ENCODE measurements at places on chromosomes 1 and 21.

DNA sequence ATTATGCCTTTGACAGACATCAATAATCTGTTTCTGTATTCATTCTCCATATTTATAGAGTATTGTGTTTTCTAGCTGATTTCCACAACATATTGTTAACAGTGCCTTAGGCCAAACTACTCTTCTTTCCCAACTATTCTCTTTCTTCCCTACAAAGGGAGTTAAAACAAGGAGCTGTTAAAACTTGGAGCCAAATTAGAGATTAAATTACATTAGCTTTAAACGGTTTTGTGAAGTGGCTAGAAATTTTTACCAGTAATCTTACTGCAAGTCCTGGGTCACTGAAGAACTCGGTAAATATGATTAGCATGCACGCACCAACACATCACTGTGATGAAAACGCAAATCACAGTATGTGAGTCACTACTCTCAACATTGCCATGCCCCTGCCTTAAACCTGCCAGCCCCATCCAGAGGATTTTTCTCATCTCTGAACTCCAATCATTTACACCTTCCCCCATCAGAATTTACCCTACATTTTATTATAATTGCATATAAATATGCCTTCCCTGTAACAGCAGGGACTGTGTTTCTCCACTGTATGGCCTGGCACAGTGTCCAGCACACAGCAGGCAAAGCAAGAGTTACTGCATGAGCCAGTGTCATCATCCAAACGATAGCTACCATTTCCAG is 1.5 kb upstream of the PRDX6 start:
- no peak for DNase-seq

- peak; percentile 51 for DNase-seq
These were observed 67.9 kb downstream of the PHACTR4 start for GRCh38 chr1:28437264-28437923.

DNA sequence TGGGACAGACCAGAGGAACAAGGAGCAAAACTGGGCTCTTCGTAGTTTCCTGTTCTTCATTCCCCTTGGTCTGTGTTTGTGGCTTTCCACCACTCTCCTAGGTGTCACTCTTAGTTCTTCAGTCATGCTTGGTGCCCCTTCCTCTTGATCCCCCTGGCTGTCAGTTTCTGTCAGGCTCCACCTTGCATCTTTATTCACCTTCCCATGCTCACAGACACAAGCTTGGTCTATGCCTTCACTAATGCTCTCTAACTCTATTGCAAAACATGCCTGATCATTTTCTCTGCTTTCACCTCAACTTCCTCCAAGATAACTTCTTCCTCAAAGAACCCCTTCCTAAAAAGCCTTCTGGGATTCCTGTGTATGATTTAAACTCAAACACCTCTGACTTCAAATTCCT is 122.9 kb downstream of the GLUL start:
- no peak for DNase-seq

GRCh38 chr1:78318011-78318410 is 172.8 kb upstream of the PTGFR start:
- DNase-seq: no peak

GRCh38 chr21:43667191-43667904 is 8.0 kb downstream of the RRP1B start:
- no peak for DNase-seq

DNA sequence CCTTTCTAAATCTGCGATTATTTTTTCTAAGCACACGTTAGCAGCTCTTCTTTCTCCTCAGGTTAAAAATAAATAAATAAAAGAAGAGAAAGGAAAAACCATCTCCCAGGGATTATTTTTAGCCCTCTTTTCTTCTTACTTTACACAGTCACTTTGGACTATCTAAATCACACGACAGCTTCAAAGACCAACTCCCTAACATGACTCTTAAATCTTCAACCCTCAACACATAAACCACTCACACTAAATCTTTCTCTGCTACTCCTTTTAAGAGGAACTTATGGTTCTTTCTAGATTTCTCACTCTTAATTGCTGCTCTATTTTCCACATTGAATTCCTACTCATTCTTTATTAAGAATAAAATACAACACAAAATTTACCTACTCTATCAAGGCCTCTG is 1095.0 kb upstream of the B3GALT2 start:
- DNase-seq: no peak

GRCh38 chr1:30760596-30761324 is 3.2 kb upstream of the LAPTM5 start:
- no peak for DNase-seq

- DNase-seq: no peak
These were observed 295.5 kb upstream of the PROX1 start for GRCh38 chr1:213692321-213692720.

- DNase-seq: no peak
These were observed 52.1 kb downstream of the WDR3 start for GRCh38 chr1:117981455-117982192.

- no peak for DNase-seq
These were observed 186.6 kb upstream of the FGGY start for GRCh38 chr1:59110271-59110670.

- DNase-seq: no peak
These were observed 423.4 kb upstream of the CHRM3 start for GRCh38 chr1:238962941-238963340.

- no peak for DNase-seq
These were observed 1.4 kb downstream of the LRRC41 start for GRCh38 chr1:46301808-46302640.

- DNase-seq: no peak
These were observed 56.4 kb downstream of the SLC19A1 start for GRCh38 chr21:45485686-45486442.

- no peak for DNase-seq
These were observed 451.5 kb upstream of the ZRANB2 start for GRCh38 chr1:71532343-71532742.

GRCh38 chr1:16724718-16725438 is 15.4 kb upstream of the RNU1-4 start:
- no peak for DNase-seq

GRCh38 chr1:220294846-220295301 is 22.6 kb upstream of the RAB3GAP2 start:
- no peak for DNase-seq

DNA sequence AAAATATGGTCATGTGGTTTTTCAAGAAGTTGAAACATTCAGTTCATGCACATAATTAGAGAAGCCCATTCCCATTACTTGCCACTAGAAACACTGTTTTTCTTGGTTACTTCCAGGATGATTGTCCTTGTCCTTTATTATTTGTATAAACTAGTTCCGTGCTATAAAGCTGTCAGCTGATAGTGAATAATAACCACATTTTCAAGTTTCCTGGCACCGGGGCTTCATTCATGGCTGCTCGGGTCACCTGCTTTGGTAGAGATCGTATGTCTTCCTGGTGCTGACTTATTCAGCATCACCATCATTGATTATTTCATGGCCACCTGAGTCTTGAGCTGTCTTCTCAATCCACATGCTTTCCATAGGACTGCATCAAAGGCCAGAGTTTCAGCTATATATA is 62.9 kb upstream of the ZNF326 start:
- DNase-seq: no peak

DNA sequence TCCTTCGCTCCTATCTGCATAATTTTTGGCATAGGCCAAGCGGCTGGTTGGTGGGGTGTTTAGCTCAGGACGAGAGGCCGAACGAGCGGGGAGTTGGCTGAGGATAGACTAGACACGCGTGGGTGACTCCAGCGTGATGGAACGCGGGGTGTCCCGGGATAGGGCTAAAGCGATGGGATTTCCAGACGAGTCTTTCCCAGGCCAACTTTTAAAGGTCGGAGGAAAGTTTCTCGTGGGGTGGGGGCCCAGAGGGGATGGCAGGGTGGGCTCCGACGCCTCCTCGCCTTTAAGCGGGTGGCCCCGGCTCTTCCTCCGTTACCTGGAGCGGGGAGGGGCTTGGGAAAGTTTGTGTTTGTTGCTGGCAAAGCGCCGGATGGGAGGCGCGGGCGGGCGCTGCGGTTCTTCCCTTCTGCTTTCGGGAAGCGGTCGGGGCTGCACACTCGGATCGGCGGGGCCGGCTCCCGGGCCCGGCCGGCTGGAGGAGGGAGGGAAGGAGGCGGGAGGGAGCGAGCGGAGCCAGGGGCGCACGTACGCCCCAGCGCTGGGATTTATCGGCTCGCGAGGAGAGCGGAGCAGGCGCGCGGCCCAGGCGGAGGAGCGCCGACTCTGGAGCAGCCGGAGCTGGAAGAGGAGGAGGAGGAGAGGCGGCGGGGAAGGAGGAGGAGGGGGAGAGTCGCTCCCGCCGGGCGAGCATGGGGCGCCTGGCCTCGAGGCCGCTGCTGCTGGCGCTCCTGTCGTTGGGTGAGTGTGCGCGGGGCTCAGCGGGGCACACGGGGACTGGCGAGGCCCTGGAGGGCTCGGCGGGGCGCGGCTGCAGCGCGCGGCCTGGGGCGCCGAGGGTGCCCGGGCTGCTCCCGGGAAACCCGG is at the start of gene PTGFRN:
PTGFRN (plus strand) TSS at position 405 of the 867 bp plus-strand sequence; CDS start at position 693, 288 bp downstream.
- DNase-seq: no peak

DNA sequence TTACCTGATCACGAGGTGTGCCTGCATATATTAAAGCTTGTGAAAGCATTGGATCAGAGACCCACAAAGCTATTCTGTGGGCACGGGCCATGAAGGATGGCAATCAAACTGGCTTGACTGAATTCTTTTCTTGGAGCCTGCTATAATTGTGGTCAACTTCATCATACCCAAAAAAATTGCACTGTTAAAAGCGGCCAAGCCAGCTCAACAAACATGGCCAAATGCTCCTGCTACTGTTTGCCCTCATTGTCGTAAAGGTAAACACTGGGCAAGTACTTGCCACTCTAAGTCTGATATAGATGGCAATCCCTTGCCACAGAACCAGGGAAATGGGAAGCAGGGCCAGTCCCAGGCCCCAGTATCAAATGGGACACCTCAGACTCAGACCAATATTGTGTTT is 6.6 kb upstream of the GSTM5 start:
- no peak for DNase-seq

DNA sequence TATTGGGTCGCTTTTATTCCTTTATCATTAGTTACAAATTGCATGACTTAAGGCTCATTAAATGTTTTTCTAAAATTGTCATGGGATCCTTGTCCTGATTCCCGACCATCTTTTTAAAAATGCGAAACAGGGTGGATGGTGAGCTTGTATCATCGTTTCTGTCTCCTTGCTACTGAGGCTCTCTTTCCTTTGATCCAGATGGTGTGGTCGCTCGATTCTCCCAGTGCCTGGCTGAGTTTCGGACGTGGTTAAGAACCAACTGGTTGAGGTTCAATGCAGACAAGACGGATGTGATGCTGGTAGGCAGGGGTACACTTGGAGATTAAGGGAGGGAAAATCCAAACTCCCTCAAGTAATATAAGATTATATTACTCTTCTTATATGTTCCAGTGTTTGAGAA is 1.2 kb downstream of the MIER1 start:
- no peak for DNase-seq

DNA sequence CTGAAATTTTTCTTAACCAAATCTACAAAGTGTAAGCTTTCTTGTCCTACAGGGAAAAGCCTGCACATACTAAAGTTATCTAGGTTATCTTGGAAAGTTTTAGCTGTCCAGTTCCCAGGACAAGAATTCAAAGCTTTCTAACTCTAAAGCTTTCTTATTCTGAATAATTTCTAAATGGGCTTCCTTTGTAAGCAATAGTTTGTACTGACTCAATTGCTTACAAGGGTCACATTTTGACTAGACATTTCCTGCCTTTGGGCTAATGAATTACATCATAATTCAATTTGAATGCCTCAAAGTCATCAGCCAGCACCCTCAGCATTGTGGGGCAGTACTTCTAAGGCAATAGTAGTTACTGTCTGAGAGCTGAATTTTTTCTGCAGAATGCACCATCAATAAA is 223.0 kb downstream of the LTN1 start:
- no peak for DNase-seq

DNA sequence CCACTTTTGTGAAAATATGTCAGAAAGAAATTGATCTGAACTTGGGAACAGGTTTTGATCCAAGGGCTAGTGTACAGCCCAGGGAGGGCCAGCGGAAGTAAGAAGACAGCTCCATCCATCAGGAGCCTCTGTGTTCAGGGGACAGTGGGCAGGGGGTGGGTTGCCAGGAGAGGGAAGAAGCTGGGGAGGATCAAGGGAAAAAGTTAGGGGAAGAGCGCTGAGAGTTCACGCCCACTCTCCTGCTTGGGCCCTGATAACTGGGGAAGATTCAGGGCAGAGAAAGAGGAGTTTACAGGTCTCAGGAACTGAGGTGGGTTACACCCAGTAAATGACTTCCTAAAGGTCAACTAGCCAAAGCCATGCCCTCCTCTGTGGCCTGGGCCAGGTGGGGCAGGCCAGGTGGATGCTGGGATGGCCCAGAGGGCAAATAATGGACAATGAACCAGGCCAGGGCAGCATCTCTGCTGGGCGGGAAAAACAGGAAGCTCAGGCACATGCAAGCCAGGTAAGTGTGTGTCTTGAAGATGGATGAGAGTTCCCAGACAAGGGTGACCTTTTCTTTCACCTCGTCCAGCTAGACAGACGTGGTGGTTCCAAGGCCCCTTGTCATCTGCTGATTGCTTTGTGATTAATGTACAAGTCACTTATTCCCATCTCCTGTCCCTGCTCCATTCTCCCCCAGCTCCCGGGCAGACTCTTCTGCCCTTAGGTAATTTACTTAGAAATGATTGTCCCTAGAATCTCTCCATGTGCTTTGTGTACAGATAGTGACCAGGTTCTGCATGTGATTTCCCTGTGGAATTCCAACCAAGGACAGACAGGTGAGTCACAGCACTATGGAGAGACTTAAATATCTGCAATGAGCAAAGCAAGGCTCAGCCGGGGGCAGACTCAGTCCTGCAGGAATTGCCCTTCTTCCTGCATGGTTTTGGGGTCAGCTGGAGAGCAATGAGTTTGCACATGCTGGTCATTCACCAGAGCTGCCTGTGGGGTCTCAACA is 57.0 kb downstream of the MDM4 start:
- DNase-seq: peak; percentile 10

- DNase-seq: no peak
These were observed 112.1 kb downstream of the ST6GALNAC3 start for GRCh38 chr1:76186554-76187170.

GRCh38 chr1:193104502-193104906 is 710 bp downstream of the GLRX2 start:
- DNase-seq: no peak

DNA sequence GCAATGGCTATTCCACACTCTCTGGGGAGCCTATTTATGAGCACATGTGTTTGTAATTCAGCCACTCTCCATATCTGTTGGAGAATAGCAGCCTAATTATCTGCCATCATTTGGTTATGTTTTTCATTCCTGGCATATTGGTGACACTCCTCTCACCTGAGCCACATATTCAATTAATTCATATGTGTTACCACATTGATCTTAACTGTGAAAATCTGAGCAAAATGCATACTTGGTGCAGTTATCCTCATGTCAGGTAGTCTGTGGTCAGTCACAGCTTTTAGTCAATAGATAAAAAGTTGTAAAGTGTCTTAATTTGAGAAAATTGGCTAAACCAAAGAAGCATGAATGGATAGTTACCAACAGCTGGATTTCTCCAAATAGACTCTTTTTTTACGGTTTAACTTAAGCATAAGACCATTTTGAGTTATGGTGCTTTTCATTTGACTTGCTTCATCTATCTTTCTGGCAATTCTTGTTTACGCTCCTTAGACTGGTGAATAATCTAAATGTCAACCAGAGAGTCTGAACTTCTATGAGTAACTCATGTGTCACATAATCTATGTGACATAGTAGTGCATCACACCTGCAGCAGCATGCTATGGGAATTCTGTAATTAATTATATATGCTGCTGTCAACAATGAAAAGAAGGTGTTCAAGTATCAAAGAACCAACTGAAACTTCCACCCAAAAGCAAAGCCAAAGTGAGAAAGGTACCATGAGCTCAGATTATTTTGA is 187.7 kb upstream of the SGIP1 start:
- no peak for DNase-seq

Measured in non-pigmented ciliary epithelial cell (primary cell).